ENCODE measurements at places on chromosomes 6 and 20.
A peak's percentile ranks its signal among the peaks of the same experiment; 100 is the strongest.

- DNase-seq: peak; percentile 98
Observed at GRCh38 chr20:47392015-47392720, 35.7 kb upstream of the ZMYND8 start.

DNA sequence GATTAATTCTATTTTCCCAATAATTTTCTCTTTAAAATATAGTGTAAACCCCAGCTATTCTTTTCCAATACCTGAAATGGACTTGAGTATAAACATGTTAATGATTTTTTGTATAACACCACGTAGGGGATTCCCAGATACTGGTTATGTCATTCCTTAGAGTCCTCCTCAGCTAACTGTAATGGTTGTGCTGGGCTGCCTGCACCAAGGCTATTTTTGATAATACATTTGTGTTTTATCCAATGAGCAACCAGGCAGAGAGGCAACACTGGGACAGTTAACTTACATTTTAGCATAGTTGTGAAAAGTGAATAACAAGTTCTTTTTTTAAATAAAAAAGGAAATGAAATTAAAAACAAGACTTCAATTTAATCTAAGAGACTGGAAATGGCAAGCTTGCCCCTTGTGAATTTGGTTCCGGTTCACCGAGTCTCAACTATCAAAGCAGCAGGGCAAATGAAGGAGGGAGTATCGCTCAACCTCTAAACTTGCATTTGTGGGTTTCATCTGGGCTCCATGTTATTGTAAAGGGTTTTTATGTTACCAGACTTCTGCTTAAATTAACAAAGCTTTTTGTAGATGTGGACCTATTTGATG is 18.8 kb upstream of the BACH2 start:
- no peak for DNase-seq

GRCh38 chr20:36951979-36952738 is 651 bp upstream of the SAMHD1 start:
- no peak for DNase-seq

GRCh38 chr20:52783769-52784168 is 188.4 kb upstream of the TSHZ2 start:
- peak; percentile 33 for DNase-seq

GRCh38 chr6:102015431-102015830 is 621.9 kb downstream of the GRIK2 start:
- no peak for DNase-seq

Measured in fibroblast of mammary gland (primary cell).